ENCODE measurements at places on chromosomes 11 and 22.

- DNase-seq = no peak
These were observed 30.6 kb downstream of the APOL6 start for GRCh38 chr22:35678836-35679235.

DNA sequence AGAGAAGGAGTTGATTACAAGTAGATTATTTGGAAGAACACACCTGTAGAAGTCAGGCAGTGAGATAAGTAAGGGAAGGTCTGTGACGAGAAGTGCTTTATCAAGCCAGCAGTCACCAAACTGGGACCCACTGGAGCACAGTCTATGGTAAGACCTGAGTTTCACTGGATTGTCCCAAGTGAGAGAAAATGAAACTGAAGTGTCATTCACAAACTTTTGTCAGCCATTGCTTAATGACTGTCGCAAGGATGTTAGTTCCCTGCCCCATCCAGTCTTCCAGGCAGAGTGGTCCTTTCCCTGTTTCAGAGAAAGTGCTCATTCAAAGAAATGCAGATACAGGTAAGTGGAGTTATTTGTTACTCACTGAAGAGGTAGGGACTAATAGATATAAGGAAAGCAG is 728.0 kb upstream of the TENM4 start:
- DNase-seq = no peak

DNA sequence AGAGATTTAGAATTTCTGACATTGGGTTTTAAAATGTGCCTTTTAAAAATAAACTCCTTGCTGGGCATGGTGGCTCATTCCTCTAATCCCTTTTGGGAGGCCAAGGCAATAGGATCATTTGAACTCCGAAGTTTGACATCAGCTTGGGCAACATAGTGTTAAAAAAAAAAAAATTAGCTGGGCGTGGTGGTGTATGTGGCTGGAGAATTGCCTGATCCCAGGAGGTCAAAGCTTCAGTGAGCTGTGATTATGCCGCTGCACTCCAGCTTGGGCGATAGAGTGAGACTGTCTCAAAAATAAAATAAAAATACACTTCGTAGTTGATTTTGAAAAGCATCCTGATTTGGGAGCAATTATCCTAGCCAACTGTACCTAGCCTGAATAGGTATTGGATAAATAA is 3.4 kb upstream of the APLP2 start:
- no peak for DNase-seq

- DNase-seq = no peak
These were observed 351.0 kb upstream of the B3GAT1 start for GRCh38 chr11:134763030-134763388.

GRCh38 chr11:95267601-95268213 is 36.7 kb upstream of the SESN3 start:
- no peak for DNase-seq

GRCh38 chr11:125951731-125952130 is 5.9 kb downstream of the VSIG10L2 start:
- DNase-seq = no peak

GRCh38 chr11:43614214-43614613 is 66.3 kb upstream of the HSD17B12 start:
- DNase-seq = no peak

GRCh38 chr11:132312701-132313111 is 942.3 kb downstream of the NTM start:
- DNase-seq = peak; percentile 4

DNA sequence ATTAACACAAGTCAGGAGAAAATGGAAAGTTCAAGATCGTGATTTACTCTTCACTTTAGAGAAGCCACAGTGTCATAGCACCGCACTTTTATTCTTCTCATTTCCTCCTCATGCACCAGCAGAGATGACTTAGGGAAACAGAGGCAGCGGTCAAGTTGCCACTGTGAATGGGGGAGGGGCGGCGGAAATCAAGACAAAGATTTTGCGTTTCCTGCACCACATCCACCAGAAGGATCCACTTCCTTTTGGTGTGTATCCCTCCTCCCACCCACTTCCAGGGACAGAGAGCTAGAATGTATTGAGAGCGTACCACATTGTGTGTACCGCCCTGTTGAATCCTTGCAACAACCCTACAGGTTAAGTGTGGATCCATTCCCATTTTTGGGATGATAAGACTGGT is 21.8 kb downstream of the TSPAN18 start:
- DNase-seq = no peak

- DNase-seq = peak; percentile 16
These were observed 30.1 kb upstream of the TMEM45B start for GRCh38 chr11:129785383-129786111.

DNA sequence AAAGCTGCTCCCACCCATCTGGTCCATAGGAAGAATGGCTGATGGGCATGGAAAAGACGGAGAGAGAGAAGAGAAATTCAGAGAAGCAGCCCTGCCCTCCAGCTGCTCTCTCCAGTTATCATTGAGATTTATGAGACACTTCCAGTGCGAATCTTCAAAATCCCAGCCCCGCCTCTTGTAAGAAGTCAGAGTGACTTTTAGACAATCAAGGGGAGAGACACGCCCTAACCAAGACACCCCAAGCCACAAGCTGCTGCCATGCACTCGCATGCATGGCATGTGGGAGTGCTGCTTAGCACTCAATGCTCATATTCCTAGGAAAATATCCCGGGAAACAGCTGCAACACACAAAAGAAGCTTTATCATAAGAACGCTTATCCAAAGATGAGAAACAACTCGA is 110.6 kb upstream of the BID start:
- DNase-seq = no peak

GRCh38 chr11:104053743-104054478 is 17.5 kb downstream of the DDI1 start:
- DNase-seq = no peak

GRCh38 chr22:42286205-42286604 is 15.8 kb upstream of the TCF20 start:
- no peak for DNase-seq

- peak; percentile 43 for DNase-seq
These were observed 30.7 kb downstream of the FGF4 start for GRCh38 chr11:69744435-69744834.

- no peak for DNase-seq
These were observed 198.5 kb upstream of the MTNR1B start for GRCh38 chr11:92770981-92771380.

DNA sequence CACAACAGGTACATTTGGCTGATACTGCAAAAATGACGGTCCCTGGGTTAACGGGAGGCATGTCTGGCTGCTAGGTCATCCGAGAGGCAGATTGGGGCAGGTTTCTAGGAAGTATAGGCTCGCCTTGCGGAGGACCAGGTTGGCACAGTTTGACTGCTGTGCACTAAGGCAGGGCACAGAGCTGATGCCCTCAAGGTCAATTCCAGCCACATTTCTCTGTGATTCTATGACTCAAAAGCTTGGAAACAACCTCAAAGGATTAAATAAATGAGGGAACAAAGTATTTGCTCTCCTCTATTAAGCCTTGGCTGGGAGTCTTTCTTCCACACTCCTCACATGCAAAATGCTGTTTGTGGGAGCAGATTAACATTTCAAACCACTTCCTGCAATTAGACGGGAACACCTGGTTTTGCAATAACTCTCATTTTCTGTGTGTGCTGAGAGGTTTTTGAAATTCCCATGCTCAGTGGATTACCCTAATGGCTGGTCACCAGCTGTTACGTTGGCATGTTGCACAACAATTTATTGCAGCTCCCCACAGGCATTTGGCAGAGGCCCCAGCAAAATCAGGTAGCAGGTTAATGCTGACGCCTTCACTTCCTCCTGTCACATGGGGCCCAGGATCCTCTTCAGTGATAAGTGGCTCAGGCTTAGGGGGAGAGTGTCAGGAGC is 61.0 kb upstream of the PLET1 start:
- DNase-seq = peak; percentile 83

DNA sequence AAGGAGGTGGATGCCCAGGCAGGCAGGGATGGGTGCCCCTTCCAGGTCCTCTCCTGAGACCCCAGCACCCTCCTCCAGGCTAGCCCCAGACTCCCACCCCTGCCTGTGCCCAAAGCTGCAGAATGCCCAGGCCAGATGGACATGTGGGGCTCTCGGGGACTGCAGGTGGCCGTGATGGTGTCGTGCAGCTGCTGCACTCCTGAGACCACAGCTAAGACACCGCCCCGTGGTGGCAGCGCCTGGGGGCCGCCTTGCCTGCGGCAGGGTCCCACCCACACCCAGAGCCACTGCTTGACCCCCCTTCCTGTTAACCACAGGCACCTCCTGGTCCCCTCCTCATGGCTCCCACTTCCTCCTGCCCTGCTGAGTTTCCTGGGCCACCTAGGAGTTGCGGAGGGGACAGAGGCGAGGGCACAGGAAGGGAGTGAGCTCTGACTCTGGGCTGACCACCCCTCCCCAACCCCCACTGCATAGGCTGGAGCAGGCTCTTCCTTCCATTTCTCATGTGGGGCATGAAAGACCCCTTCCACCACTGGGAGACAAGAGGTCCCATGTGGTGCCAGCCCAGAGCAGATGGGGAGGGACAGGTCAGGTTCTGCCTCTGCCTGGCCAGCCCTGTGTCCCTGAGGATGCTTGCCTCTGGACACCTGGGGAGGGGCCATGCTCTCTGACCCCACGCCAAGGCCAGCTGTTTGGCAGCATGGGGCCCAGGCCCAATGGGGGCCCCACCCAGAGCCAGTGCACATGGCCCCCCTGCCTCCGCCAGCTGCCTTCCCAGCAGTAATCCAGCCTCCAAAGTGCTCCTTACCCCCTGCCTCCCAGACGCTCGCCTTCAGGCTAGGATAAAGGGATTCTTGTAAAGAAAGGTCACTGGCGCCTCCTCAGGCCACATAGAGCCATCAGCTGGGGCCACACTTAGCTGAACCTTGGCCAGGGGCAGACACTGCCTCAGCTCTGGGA is 29.3 kb downstream of the OSBPL5 start:
- DNase-seq = no peak

- DNase-seq = no peak
These were observed 42.7 kb downstream of the NECTIN1 start for GRCh38 chr11:119686177-119686882.

- DNase-seq = no peak
These were observed 60.1 kb downstream of the ZNRF3 start for GRCh38 chr22:28943501-28943879.

DNA sequence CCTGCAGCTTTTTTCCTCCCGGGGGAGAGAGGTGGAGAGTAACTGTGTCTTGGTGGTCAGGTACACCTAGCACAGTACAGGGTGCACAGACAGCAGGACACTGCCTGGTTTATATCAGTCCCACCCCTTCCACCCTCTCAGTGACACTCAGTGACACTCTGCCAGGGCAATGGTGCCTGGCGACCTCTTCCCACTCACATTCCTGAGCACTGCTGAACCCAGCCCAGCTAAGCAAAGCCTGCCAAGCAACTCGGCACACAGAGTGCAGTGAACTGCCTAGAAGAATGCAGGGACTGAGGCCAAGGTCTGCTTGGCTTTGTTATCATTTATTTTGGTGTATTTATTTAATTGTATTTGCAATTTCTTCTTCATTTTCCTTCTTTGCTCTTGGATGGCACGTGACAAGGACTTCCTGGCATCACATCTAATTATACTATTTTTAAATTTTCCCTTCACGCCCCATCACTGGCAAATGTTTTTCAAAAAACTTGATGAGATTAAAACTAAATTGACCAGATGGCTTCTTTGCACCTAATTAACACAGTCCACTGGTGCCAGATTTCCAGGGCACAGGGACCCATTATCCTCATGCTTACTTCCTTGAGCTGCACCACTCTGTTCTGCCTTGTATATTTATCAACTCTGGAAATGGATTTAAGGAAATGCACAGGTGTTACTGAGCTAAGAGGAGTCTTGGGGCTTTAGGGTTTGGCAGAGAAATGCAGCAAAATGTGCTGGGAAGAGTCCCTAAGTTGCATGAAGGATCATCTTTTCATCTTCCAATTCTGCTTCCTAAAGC is 205.6 kb downstream of the ADAMTS15 start:
- DNase-seq = no peak

GRCh38 chr22:18130699-18131429 is 19.1 kb upstream of the USP18 start:
- DNase-seq = no peak

DNA sequence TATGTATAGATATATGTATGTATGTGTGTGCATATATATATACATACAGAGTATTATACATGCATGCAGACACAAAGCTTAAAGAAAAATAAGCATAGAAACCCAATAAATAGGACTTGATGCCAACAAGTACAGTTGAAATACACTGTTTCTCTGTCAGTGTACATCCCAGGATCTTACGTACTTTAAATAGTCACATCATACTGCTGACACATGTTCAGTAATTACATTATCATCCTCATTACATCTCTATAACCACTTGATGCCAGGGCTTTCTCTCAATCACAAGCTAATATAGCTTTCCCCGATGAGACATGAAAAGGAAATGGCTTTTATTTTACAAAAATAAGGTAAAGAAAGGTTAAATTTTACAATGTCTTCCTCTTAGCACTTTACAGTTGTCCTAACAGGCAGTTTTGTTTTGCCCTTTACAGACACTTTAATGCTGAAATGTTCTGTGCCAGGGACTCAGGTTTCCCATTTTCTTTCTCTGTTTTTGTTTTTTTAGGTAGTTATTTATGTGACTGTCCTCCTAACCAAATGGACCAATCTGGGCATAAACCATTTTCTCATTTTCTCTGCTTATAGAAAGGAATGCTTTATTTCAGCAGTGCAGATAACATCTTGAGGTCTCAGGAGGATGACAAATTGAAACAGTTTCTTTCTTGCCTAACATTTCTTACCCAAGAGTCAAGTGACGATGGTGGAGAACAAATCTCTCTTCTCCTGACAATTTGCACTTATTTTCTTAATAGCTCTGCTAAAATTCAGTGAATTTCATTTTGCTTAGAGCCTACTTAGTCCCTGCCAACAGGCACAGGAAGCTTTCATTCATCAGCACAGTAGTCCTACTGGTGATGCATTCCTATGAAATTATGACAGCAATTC is 350.2 kb downstream of the TTC28 start:
- peak; percentile 40 for DNase-seq

- DNase-seq = no peak
These were observed 134.7 kb downstream of the JRKL start for GRCh38 chr11:96524475-96524874.

DNA sequence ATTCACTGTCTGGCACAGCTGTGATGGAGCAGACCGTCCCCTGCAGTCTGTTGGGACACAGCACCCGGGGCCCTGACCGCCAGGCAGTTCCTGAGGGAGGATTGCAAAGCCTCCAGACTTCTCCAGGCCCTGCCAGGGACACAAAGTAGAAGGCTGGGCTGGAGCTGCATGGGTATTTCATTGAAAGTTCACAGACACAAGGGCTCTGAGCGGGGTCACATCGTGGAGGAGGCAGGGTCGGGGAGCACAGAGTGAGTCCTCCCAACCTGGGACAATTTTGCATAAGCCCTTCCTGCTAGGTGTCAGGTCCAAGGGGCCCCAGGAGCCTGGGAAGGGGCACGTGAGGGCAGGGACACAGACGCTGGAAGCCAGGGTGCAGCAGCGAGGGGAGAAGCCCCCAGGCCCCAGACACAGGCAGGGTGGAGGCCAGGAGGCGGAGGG is 15.7 kb downstream of the IFITM10 start:
- no peak for DNase-seq

GRCh38 chr11:34910817-34911216 is 5.4 kb downstream of the APIP start:
- DNase-seq = no peak

- DNase-seq = no peak
These were observed 103.8 kb downstream of the TP53I11 start for GRCh38 chr11:44846852-44847251.

GRCh38 chr11:128512474-128512996 is 74.8 kb downstream of the ETS1 start:
- DNase-seq = peak; percentile 16

- DNase-seq = no peak
These were observed 27.0 kb upstream of the SLC25A18 start for GRCh38 chr22:17536269-17536668.

- no peak for DNase-seq
These were observed 13.2 kb downstream of the BBS1 start for GRCh38 chr11:66523611-66524010.

Data from fibroblast of mammary gland (primary cell).